Brain microvascular endothelial cell (primary cell): ENCODE measurements at places on chromosomes 13 and 19.

- peak; percentile 48 for DNase-seq
Measured at GRCh38 chr13:36297366-36298338, at the start of gene CCDC169. CCDC169 (minus strand) TSS chr13:36297814; CDS start chr13:36297719, 95 bp downstream.

DNA sequence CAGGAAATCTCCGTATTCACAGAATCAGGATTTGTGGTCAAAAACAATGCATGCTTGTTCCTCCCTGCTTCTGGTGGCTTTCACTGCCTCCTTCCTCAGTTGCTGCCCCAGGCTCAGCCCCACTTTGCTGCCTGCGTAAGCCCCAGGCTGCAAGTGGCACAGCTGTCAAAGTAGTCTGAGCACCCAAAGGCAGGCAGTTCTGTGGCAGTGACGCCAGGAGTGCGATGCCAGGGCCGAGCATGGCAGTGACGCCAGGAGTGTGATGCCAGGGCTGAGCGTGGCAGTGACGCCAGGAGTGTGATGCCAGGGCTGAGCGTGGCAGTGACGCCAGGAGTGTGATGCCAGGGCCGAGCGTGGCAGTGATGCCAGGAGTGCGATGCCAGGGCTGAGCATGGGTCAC is 77.3 kb upstream of the GPR183 start:
- no peak for DNase-seq

DNA sequence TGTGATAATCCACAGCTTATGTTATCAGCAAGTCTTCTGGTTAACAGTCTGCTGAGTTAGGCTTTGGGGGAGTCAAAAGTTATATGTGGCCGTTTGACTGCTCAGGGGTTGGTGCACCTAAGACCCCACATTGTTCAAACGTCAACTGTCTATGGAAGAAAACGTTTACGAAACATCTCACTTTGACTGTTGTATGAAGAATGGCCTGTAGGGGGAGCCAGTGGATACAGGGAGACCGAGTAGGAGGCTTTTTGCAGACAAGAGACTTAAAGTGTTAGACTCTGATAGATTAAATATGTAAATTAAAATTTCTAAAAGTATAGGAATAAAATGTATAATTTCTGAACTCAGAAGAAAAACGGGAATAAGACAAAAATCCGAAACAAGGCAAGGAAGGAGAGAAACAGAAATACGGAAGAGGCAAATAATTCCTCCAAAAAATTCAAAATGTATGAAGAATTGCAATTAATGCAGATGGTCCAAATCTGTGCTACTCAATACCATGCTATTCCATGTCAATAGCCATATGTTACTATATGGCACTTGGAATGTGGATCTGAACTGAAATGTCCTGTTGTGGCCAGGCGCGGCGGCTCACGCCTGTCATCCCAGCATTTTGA is 37.8 kb downstream of the TNFSF14 start:
- DNase-seq, result peak; percentile 64

GRCh38 chr13:80591976-80592740 is 251.2 kb upstream of the SPRY2 start:
- DNase-seq, result no peak

DNA sequence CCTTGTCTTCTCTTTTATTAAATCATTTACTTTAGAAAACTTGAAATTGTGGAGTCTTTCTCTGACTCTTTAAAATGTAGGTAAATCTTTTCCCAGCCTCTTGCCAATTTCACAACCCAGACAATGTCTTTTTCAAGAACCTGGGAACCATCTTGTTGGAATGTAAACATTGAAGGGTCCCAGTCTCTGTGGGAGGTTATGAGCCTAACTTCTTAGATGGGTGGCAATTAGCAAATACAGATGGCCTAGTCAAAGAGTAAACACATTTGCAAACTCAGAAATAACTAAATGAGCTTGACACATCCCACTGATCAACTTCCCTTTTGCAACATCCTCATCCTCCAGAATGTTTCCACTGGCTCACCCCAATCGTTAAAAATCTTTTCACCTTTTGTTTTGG is 721.0 kb downstream of the PCDH9 start:
- no peak for DNase-seq

GRCh38 chr13:100115693-100116254 is 26.9 kb downstream of the PCCA start:
- DNase-seq, result no peak

- no peak for DNase-seq
Measured at GRCh38 chr13:110746438-110746837, 32.9 kb downstream of the ING1 start.

DNA sequence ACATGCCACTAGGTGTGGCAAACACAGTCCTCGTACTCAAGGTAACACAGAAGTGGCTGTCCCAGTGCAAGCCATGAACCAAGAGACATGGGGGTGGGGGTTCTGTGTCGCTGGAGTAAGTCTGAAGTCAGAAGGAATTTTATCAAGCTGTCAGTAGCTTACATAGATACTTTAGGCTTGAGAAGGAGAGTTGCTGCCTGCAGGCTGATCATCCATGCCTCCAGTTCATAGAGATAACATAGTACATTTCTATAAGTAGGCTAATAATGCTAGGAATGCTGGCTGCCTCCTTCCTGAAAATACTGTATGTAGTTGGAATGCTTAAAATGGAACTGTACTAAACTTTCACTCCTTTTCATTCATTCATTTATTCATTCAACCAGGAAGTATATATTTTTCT is 70.1 kb downstream of the CAB39L start:
- DNase-seq, result peak; percentile 40

DNA sequence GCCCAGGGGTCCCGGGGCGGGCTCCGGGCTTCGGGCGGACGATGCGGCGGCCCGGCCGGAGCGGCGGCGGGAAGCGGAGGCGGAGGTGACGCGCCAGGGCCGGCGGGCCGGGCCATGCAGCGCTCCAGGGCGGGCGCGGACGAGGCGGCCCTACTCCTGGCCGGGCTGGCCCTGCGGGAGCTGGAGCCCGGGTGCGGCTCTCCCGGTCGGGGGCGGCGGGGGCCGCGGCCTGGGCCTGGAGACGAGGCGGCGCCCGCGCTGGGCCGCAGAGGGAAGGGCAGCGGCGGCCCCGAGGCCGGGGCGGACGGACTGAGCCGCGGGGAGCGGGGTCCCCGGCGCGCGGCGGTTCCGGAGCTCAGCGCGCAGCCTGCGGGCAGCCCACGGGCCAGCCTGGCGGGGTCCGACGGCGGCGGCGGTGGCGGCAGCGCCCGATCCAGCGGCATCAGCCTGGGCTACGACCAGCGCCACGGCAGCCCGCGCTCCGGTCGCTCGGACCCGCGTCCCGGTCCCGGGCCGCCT is 362 bp downstream of the WTIP start:
- DNase-seq, result no peak

- no peak for DNase-seq
Measured at GRCh38 chr13:105403086-105403485, 1132.4 kb downstream of the EFNB2 start.
